ENCODE measurements at places on chromosomes 2 and 18. TPM values are rescaled to one million over a fixed set of nuclear protein-coding genes. Genes with fewer than 3 reads are reported as not detected.

The AQP4 gene
- 0.33 TPM for total RNA-seq

The SNED1 gene
- total RNA-seq, result 0.65 TPM

DNA sequence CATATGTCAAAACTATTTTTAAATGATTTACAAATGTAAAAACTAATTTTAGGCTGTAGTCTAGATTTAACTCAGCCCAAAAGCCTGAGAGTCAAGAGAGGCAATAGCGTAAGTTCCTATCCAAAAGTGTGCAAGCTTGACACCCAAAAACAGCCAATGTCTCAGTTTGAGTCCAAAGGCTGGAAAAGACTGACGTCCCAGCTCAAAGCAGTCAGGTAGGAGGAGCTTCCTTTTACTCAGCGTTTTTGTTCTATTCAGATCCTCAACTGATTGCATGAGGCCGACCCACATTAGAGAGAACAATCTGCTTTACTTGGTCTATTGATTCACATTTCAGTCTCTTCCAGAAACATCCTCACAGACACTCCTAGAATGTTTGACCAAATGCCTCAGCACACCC, 51.8 kb downstream of the MYL12B start:
- no peak overlapping the region for H3K4me3 ChIP-seq
- H3K27me3 ChIP-seq, result no peaks in the 10 kb centered on the region
- no peaks in the 10 kb centered on the region for H3K36me3 ChIP-seq

- DNase-seq, result no peak
- no peaks in the 10 kb centered on the region for H3K36me3 ChIP-seq
- no peaks in the 10 kb centered on the region for H3K4me1 ChIP-seq
- no peaks in the 10 kb centered on the region for H3K27me3 ChIP-seq
- H3K27ac ChIP-seq, result no peak overlapping the region
Measured at GRCh38 chr2:214575030-214575429, 164.2 kb downstream of the VWC2L start.

GRCh38 chr2:101622210-101623030, 75.1 kb upstream of the MAP4K4 start:
- DNase-seq, result no peak
- no peak overlapping the region for H3K27ac ChIP-seq
- H3K4me1 ChIP-seq, result peaks cover 6% of the 10 kb centered on the region
- no peaks in the 10 kb centered on the region for H3K36me3 ChIP-seq
- H3K4me3 ChIP-seq, result no peak overlapping the region
- H3K27me3 ChIP-seq, result no peaks in the 10 kb centered on the region
